ENCODE measurements at places on chromosomes 11 and 22. TPM values are rescaled to one million over a fixed set of nuclear protein-coding genes. Genes with fewer than 3 reads are reported as not detected.

The SULT4A1 gene
- total RNA-seq, result not detected

The TECTA gene
- total RNA-seq, result 0.30 TPM

The KRTAP5-10 gene
- total RNA-seq, result not detected

The SLC43A1 gene
- total RNA-seq, result 28.2 TPM

The WT1 gene
- total RNA-seq, result not detected

The RIMBP3B gene
- 0.89 TPM for total RNA-seq

The GGTLC2 gene
- not detected for total RNA-seq

The CCDC73 gene
- total RNA-seq, result 0.14 TPM

The ANKK1 gene
- total RNA-seq, result 1.9 TPM

The SCGB1A1 gene
- total RNA-seq, result not detected

The LRFN4 gene
- 17.0 TPM for total RNA-seq

The LARGE1 gene
- 0.75 TPM for total RNA-seq

The VSIG10L2 gene
- total RNA-seq, result not detected

The TBRG1 gene
- total RNA-seq, result 55.3 TPM

The POTEH gene
- total RNA-seq, result not detected

The SESN3 gene
- 45.4 TPM for total RNA-seq

The PLAAT2 gene
- total RNA-seq, result not detected

The OSM gene
- total RNA-seq, result 125 TPM

The C2CD3 gene
- total RNA-seq, result 37.6 TPM

The SRSF8 gene
- 45.1 TPM for total RNA-seq

The DAGLA gene
- 0.14 TPM for total RNA-seq

The NPAT gene
- total RNA-seq, result 58.0 TPM

The OR8B8 gene
- not detected for total RNA-seq

The CTNND1 gene
- total RNA-seq, result 11.2 TPM

The MPPED2 gene
- not detected for total RNA-seq

The RFPL3 gene
- total RNA-seq, result not detected

The PRDM11 gene
- 6.5 TPM for total RNA-seq

The RAB30 gene
- 11.9 TPM for total RNA-seq

The LPXN gene
- 159 TPM for total RNA-seq

All from activated naive CD8-positive, alpha-beta T cell treated with anti-CD3 and anti-CD28 coated beads, Interleukin-2, amount 10 ng/mL, durations not matched to agents 7 days and 5 days (primary cell).